ENCODE measurements at places on chromosomes 6 and 20.

DNA sequence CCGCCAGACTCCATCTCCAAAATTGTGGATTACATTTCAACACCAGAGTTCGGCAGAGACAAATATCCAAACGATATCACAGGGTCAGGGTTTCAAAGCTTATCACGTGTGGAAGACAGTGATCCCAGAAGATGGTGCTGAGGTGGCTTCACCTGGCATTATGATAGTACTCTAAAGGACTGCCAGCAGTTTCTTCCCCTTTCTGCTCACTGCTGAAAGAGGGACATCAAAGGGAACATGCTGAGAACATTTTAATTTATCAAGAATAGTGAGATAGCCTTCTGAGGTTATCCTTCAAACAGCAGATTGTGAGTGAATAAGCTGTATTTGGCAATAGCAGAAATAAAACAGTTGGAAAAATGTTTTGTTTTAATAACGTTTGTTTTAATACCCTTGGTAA, 79.7 kb downstream of the FIG4 start:
- no peak for DNase-seq

DNA sequence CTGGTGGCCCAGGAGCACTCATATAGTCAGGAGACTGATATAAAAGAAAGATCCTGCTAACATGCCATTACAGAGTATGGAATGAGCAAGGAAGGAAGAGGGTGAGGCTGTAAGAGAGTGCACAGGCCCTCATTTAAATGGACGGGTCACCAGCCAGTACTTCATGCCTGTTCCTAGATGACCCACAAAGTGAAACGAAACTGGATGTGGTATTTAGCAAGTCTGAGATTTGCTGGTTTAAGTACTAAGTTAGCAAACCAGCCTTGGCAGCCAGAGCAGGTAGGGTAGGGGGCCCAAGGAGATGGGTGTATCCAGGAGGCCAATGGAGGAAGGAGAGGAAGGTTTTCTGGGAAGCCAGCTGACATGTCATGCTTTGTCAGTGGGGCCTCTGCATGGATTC, 15.9 kb downstream of the NT5E start:
- DNase-seq = no peak

DNA sequence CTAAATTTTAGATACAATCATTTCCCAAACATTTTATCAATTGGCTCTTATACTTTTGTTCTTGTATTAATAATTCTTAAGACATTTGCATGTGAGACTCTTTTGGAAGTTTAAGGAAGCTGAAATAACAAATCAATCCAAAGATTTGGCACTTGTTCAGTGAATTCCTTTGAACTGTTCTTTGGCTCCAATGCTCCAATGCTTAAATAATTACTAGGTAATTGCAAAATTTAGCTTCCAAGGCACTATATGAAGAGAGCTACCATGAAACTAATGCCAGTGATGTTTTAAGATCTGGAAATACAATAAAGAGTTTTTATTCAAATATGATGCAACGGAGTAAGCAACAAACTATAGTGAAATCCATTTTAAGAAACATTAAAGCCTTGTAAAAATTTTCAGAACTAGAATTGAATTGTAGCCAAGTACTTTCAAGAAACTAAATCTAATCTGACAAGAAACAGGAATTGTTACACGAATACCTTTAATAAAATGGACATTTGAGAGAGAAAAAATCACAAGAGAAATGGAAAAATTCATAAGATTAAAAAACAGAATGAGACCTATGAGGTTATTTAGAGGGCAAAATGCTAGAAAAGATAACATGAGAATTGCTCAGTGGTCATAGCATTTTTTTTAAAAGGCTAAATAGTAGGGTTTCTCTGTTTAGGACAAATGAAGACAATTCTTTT, 43.6 kb upstream of the SMLR1 start:
- no peak for DNase-seq

- DNase-seq = no peak
These were observed 210.7 kb upstream of the CNR1 start for GRCh38 chr6:88376768-88377387.

GRCh38 chr6:88157106-88157505, 9.0 kb downstream of the CNR1 start:
- DNase-seq = no peak

GRCh38 chr6:169640351-169640852, 61.4 kb downstream of the WDR27 start:
- no peak for DNase-seq

DNA sequence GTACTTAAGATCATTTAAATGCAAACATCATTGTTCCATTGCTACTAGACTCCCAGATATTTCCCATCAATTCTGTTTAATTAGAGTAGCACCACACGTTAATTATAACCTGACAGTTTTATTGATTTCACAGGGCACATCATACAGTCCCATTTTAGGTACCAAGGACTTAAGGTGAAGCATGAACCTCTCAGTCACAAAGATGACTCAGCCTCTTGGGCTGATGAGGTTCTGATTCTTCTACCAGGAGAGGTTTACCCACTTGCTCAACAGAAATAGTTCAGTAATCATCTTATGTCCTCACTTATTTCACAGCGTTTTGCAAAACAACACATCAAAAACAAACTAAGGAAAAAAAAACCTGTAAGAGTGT, 98.5 kb downstream of the HIVEP2 start:
- no peak for DNase-seq

DNA sequence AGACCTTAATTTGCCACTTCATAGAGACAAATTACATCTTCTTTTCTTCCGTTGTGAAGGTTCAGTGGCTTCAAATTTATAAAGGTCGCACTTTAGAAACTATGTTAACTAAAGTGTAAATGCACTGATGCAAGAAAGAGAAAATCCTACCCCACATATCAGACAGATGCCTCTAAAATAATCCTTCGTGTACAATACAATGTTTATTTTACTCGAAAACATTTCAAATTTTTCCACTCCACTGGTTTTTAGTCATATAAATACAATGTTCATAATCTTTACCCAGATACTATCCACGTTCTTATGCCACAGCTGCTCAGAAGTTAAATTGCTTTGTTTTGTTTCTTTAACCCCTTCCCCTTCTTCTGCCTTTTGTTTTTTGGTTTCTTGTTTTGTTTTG, 140.3 kb upstream of the LAMP5 start:
- no peak for DNase-seq

DNA sequence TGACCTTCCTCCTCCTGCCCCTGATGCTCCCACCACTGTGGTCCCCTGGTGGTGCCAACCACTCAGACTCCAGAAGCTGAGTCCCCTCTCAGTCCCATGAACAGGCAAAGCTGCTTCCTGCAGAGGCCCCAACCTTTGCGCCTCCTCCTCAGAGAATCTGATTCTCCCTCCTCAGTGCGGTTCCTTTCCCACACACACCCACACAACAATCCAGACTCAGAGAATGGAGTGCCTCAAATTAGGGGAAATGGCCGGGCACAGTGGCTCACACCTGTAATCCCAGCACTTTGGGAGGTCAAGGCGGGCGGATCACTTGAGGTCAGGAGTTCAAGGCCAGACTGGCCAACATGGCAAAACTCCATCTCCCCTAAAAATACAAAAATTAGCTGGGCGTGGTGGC, 23.0 kb downstream of the RIPOR3 start:
- no peak for DNase-seq

DNA sequence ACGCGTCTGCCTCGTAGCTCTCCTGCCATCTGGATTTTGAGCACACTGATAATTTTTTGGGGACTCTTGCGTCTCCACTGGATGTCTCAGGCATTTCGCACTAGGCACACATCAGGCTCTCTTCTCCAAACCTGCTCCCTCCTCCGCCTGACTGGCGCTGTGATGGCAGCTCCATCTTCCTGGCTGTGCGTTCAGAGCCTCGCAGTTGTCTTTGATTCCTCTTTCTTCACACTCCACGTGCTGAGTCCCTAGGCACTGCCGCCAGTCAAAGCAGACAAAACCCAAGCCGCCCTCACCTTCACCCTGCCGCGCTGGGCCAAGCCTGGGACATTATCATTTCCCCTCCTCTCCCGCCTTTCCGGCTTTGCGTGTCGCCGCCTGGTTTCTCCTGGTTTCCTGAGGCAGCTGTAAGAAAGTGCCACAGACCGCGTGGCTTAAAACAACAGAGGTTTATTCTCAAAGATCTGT, 778 bp downstream of the PSMG4 start:
- no peak for DNase-seq

DNA sequence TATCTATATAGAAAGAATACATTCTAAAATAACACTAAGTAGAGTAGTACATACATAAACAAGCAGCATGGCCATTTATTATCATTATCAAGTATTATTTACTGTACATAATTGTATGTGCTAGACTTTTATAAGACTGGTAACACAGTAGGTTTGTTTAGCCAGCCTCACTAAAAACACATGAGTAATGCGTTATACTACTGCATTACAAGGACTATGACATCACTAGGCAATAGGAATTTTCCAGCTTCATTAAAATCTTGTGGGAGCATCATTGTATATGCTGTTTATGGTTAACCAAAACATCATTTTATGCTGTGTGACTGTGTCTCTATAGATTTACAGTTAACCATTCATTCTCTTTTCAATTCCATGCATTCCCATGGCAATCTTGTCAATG, 131.7 kb upstream of the HDGFL1 start:
- no peak for DNase-seq

DNA sequence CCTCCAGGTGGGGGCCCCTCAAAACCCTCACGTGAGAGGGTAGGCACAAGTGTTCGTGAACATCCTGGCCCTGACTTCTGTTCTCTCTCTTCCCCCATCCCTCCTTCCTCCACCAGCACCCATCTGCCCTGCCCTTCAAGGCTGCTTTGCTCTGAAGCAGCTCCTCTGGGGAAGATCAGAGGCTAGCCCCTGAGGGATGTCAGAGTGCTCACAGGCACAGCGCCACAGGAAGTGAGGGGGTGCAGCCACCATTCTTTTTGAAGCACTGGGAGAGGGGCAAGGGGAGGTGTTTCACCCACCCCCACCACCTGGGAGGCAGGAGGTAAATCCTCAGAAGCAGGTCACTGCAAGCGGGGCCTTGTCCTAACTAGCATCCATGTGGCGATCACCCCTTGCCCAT, 11.4 kb downstream of the MOCS1 start:
- DNase-seq = no peak

- peak; percentile 9 for DNase-seq
These were observed 674 bp downstream of the MAPK14 start for GRCh38 chr6:36028088-36028876.

DNA sequence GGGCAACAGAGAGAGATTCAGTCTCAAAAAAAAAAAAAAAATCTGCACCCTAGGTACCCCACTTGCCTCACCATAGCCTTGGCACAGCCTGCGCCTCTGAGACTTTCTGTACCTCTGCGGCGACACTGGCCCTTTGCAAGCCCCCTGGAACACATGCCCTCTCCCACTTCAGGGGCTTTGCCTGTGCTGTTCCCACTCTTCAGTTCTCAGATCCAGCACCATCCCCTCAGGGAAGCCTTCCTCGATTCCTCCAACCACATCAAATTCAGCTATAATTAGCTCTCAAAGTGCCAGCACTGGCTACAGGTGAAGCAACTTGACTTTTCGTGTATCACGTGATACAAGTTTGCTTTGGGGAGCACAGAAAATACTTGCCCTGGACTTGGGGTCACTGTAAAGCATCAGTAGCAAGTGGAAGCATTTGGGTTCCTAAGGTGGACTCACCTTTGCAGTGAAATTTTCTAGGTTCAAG, 2.1 kb upstream of the UBE2V1 start:
- no peak for DNase-seq

GRCh38 chr6:30163918-30164654, 740 bp downstream of the TRIM15 start:
- DNase-seq = no peak

GRCh38 chr20:25695532-25696370, 902 bp downstream of the ZNF337 start:
- DNase-seq = no peak

GRCh38 chr6:3183066-3183465, 25.7 kb upstream of the TUBB2A start:
- no peak for DNase-seq

DNA sequence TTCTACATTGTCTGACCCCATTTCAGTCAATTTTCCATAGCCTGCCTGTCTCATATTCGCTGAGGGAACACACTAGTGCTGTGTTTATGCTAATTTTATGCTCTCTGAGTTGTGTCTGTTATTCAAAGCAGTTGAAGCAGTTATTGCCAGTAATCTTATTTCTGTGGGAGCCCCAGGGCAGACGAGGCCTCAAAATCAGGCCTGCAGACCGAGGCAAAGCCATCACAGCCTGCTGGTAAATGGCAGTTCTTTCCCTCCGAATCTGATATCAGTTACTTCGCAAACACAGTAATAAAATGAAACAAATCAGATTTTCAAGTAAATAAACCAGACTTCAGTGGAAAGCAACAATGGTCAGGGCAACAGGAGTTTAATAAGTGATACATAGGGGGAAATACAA, 508.4 kb downstream of the PKHD1 start:
- DNase-seq = no peak

GRCh38 chr6:149154261-149154821, 163.2 kb upstream of the TAB2 start:
- no peak for DNase-seq

- DNase-seq = no peak
These were observed 80.9 kb downstream of the PLCB4 start for GRCh38 chr20:9149796-9150195.

Data from DMS79 (cell line).